ENCODE measurements at places on chromosomes 12 and 14.

- DNase-seq, result no peak
Observed at GRCh38 chr12:107530701-107531100, 154.9 kb upstream of the PWP1 start.

GRCh38 chr12:8890313-8891085 lies 23.8 kb upstream of the PHC1 start:
- peak; percentile 20 for DNase-seq

DNA sequence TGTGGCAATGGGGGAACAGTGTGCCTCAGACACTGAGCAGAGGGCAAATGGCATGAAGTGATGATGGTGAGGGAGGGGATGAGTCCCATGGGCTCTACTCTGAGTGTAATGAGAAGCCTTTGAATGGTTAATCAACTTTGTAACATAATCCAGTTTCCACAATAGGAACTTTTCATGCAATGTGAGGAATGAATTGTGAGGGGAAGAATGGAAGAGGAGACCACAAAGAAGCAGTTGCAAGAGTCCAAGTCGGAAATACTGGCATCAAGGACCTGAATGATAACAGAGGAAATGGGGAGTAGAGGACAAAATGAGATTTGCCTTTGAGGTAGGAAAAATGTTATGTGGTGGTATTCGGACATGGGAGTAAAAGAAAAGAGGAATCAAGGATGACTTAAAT lies 476.9 kb upstream of the PRICKLE1 start:
- no peak for DNase-seq

GRCh38 chr12:46158501-46158900 lies 110.3 kb downstream of the SLC38A1 start:
- DNase-seq, result no peak

DNA sequence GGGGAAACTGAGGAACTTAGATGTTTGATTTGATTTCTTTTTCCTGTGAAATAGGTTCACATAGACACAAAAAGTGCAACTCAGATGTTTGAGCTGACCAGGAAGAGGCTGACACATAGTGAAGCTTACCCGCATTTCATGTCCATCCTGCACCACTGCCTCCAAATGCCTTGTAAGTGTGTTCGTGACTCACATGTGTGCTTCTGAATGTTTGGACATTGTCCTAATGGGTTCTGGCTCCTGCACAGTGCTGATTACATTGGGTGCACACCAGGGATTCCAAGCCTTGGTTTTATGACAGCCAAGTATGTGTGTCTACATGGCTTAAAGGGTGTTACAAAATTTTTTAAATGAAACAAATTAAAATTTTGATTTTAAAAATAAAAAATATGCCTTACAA lies 137.4 kb downstream of the DAAM1 start:
- no peak for DNase-seq

DNA sequence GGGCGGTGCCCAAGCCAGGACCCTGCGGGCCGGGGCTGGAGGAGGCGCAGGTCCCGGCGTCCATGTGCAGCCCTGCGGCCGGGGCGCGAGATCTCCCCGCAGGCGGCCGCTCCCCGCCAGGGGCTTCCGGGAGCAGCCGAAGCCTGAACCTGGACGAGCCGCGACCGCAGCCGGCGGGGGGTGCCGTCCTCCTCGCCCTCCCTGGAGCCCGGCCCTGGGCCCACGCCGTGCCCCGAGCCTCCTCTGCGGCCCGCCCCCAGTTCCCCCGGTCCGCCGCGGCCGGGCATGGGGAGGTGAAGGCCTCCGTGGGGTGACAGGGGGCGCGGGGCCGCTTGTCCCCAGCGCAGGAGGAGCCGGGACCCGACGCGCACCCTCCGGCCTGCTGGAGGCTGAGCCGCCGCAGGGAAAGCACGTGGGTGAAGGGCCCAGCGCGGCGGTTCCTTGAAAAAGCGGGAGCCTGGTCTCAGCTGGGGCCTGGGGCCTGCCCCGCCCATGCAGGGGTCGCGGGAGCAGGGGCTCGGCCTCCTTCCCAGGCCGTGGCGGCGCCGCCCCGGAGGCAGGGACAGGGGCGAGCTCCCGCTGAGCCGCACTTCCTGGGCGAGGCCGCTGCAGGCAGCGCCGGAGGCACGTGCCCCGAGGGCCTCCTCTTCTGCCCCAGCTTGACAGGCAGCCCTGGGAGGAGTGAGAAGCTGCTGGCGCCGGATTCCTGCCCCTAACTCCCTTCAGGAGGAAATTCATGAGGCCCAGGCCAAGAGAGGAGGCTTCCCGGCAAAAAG lies 55.6 kb upstream of the PPP2R5C start:
- DNase-seq, result peak; percentile 45

- DNase-seq, result no peak
Observed at GRCh38 chr12:106455111-106455510, 97.6 kb downstream of the POLR3B start.

DNA sequence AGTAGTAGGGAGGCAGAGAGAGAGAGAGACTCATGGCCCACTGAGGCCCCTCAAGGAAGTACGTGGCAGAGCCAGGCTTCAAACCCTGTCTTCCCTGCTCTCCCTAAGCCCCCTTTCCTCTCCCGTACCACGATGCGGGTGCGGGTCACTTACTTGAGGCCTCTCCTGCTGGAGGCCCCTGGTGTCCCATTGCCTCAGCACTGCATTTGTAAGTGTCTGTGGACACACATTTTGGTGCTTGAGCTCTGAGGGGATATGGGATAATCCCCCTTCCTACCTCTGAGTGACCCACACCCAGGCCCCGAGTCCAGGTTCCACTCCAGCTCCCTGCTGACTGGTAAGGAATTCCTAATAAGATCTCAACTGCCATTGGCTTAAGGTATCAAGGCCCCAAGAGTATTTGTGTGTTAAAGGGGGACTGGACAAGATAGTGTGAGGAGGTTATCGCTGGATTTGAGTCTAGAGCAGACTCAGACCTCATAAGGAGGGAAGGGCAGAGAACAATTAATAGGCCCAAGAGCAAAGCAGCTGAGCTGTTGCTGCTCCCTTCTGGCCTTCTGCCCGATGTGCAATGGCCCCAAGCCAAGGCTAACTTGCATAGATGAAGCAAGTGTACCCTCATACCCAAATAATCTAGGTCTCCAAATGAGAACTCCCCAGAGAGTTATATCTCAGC lies 71.9 kb downstream of the CRACR2A start:
- no peak for DNase-seq

DNA sequence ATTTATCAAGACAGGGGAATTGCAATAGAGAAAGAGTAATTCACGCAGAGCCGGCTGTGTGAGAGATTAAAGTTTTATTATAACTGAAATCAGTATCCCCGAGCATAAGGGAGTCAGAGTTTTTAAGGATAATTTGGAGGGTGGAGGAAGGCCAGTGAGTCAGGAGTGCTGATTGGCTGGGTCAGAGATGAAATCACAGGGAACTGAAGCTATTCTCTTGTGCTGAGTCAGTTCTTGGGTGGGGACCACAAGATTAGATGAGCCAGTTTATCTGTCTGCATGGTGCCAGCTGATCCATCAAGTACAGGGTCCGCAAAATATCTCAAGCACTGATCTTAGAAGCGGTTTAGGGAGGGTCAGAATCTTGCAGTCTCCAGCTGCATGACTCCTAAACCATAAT lies 96.6 kb downstream of the CCDC60 start:
- no peak for DNase-seq

DNA sequence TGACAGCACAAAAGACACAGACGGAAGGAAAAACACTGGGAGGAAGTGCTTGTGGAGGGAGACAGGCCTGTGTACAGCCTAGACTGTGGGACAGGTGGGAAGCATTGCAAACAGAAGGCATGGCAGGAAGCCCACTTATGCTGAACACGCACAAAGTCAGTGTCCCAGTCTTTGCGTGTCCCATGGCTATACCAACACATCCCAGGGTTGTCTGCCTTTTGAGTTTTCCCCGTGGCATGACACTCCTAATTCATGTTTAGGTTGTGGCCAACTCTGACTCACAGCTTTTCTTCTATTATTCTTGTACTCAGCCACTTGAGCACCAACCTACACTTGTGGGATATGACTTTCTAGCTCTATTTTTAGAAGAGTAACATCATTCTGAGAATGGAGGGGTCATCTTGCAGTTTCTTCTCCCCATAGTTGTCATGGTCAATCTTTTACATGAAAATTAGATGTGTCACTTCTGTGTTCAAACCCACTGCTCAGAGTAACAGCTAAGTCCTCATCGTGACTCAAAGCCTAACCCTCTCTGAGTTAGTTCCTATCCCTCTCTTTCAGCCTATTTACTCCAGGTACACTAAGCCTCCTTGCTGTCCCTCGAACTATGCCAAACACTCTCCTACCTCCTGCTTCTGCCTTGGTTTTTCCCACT lies 27.5 kb upstream of the JPH4 start:
- DNase-seq, result no peak

GRCh38 chr12:95059984-95060383 lies 13.4 kb downstream of the NR2C1 start:
- no peak for DNase-seq

- peak; percentile 38 for DNase-seq
Observed at GRCh38 chr12:53190108-53190729, 9.5 kb upstream of the CSAD start.

DNA sequence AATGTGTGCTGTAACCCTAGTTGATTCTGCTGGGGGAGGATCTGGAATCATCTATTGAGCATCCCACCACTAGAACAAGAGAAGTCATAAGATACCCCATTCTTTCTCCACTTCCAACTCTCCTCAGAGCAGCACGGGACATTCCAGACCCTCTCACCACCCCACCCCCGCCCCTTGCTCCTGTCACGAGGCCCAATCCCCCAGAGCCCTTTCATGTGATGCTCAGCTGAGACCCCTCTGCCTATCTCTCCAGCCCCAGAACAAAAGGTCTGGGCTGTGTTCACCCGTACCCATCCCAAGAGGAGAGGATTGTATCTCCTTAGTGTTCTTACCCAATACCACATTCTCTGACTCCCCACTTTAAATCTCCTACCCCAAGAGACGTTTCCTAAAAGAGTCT lies 602 bp downstream of the PMEL start:
- DNase-seq, result no peak

GRCh38 chr12:46811185-46811584 lies 14.6 kb downstream of the SLC38A4 start:
- no peak for DNase-seq

DNA sequence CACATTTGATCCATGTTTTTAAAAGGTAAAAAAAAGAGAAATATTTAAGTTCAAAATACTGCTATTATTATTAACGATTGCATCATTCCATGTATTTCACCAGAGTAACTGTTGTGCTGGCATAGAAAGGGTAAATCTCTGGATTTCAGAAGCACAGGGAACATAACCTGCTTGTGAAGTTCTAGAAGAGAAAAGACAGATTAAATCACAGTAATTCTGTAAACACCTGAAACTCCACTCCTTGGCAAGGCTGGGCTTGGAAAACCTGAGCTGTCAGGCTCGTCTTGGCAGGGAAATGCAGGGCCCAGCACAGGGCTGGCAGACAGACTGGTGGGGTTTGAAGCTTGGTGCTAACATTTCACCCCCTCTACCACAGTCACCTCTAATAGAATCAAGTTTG lies 35.1 kb downstream of the SVOP start:
- no peak for DNase-seq

GRCh38 chr14:66498311-66498710 lies 9.6 kb upstream of the GPHN start:
- DNase-seq, result no peak

DNA sequence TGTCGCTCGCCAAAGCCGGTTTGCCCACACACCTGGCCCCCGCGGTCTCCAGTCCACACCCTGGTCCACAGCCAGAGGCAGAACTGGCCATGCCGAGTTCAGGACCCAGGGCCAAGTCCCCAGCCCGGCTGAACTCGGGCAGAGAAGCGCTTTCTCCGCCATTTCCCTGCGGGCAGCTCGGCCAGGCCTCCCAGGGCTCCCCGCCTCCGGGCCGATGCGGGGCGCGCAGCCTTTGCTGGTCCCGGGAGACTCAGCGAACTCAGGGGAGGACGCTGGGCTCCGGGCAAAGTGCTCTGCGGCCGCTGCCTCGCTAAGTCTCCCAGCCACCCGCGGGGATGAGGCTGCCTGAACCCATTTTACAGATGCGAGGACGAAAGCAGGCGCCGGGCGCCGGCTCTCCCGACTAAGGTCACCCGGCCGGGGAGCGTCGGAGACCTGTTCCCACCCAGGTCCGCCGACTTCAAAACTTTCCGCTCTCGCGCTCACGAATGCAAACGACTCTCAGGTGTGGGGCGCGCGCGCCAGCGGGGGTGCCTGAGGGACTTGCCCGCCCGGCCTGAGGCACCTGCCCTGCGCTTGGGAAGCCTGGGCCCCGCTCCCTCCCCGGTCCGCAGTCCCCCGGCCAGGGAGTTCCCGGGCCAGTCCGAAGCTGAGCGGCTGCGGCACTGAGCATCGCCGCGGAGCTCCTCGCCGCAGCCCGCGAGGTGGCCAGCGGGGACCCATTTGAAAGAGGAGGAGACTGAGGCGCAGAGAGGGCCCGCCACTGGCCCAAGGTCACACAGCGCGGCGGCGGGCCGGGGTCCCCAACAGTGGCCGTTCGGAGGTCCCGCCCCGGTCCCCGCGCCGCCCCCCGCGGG lies 627 bp downstream of the TESC start:
- DNase-seq, result no peak

GRCh38 chr12:57465747-57466505 lies 6.3 kb downstream of the GLI1 start:
- DNase-seq, result no peak

DNA sequence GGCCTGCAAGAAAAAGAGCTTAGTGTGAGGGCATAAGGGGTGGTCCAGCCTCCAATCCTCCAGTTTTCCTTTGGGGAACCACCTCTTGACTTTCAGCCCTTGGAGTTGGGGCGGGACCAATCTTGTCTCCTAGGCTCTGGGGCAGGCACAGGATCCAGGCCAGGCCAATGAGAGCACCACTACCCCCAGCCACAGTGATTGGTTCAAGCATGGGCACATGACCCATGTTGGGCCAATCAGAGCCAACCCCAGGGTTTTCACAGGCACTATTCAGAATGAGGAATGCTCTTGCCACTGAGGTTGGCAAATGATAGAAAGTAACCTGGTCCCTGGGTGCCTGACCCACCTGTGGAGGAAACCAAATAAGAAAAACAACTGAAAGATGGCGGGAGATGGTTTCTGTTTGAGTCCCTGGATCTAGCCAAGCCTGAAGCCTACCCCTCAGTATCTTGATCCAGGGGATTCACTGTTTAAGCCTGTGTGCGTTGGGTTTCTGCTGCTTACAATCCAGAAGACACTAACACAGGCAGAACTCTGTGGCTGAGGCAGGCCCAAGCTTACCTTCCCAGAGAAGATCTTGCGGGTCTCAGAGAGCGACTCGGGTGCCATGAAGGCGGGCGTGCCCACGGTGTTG lies 42.9 kb downstream of the P2RX4 start:
- DNase-seq, result no peak

DNA sequence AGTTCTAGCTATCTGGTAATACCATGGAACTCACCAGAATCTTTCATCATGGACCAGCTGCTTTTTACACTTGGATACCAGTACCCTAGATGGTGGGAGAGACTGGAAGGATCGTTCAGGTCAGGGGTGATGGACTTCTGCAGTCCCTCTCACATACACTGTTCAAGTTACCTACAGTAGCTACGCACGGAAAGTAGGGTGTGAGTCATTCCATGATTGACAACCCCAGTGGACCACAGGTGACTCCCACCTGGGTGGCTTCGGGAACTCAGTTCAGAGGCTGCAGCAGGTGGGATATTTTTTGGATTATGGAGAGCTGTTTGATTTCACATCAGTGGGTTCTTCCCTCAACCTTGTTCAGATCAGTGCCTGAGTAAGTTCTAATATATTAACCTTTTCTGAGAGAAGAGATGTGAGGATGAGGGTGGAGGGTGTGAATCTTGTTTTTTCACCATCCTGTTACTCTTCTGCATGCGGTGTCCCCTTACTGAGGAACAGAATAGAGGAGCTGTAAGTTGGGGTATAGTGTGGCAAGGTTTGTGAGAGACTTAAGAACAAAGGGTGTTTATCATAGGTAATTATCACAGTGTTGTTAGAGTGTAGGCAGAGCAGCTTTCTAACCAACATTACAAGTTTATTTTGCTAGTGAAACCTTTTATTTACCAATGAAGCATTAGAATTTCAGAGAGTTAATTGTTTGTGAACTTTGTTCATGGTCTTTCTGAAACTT lies 39.6 kb downstream of the PRKCH start:
- DNase-seq, result no peak

Data from activated T-cell treated with anti-CD3 and anti-CD28 coated beads for 24 hours (primary cell).